Activated CD8-positive, alpha-beta memory T cell treated with anti-CD3 and anti-CD28 coated beads for 4 hours (primary cell): ENCODE measurements at places on chromosomes 5 and 9.

DNA sequence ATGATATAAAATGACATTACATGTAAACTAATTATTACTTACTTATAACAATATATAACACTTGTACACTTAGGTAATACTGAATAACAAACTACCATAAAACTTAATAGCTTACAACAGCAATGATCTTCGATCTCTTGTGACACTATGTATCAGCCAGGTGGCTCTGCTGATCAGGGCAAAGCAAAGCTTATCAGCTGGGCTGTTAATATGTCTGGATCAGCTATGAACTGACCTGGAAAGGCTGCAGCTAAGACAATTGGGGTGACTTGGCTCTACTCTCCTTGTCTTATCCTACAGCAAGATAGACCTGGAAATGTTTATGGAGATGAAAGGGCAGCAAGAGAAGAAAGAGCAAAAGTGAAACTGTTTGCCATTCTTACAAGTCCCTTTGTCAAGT is 511.3 kb downstream of the TLR4 start:
- no peak for DNase-seq

GRCh38 chr9:115013998-115014397 is 83.6 kb upstream of the TNFSF8 start:
- DNase-seq: peak; percentile 53

- DNase-seq: no peak
Observed at GRCh38 chr5:33102551-33102950, 338.2 kb upstream of the TARS1 start.

DNA sequence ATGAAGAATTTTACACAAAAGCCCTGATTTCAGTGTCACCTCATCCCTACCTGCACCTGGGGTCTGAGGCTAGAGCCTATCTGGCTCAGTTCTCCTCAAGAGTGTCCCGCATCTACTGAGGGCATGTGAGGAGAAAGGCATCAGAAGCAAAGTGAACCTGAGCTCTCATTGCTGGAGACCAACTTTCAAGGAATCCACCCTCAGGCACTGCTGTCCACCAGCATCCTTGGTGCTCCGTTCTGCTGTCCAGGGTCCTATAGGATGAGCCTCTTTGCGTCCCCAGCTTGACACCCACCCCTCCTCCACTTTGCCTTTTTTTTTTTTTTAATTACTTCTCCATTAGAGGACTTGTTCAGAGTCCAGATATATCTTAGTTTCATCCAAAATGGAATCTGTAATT is 49.5 kb downstream of the CAMSAP1 start:
- no peak for DNase-seq

DNA sequence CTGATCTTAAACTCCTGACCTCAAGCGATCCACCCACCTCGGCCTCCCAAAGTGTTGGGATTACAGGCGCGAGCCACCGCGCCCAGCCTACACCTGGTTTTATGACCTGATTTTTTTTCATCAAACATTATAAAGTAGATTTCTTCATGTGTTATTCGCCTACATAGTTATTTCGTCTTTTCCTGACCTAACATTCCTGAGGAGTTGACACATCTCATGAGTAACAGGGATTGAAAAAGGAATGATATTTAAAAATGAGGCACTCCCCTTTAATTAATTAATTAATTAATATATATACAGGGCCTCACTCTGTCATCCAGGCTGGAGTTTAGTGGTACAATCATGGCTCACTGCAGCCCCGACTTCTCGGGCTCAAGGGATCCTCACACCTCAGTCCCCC is 20.2 kb upstream of the MTMR12 start:
- DNase-seq: no peak

GRCh38 chr5:133819977-133820471 is 148.4 kb downstream of the C5orf15 start:
- no peak for DNase-seq

GRCh38 chr9:137984005-137984404 is 106.4 kb downstream of the CACNA1B start:
- no peak for DNase-seq

- DNase-seq: no peak
Observed at GRCh38 chr5:98428806-98429205, 344.7 kb upstream of the RGMB start.

DNA sequence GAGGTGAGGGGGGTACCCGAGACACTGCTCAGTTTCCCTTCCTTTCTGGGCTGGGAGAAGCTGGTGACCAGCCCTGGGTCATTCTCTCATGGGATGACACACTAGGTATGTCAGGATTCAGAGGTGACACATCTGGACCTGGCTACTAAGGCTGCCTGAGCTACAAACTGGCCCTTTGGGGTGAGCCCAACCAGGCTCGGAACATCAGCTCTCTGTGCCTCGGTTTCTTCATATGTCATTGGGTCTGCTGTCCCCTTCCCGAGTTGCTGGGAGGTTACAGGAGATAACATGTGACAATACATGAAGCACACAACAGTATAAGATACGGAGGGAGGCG is 11.8 kb downstream of the CARD19 start:
- no peak for DNase-seq

DNA sequence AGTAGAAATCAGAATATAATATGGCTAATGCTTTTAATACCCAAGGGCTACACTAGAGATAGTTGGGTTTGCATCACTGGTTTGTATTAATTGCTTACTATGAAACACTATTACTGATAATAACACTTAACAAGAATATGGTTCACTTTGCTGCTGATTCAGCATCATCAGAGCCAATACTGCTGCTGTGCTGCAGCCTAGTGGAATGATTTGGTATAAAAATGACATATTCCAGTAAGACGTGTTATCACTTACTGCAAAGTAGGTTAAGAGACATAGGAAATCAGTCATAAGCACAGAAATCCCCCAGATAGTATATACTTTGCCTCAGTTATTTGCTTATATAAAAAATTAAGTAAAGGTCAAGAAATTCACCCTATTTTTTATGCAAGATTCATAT is 2.8 kb downstream of the CDH10 start:
- DNase-seq: no peak

DNA sequence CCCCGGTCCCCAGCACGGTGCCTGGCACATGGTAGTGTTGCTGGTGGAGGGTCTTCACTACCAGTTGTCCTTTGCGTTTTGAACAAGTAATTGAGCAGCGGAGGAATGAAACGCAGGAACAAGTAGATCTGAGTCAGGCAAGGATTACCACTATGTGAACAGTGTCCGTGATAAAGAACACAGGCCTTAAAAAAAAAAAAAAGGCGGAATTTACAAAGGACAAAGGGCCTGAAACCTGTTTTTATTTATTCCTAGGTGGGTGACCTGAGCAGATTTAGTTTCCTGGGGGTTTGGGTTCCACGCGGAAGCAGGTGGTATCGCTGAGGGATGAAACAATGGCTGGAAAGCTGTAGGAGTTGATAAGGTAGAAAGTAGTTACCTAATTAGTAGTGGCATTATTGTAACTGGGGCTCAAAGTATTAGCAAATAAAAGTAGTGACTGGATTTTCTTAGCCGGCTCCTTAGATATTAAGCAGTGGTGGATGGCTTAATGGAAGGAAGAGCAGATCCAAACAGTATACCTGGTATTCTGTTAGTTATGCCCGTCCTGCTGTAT is 1.1 kb downstream of the RUSC2 start:
- DNase-seq: no peak

GRCh38 chr9:69555802-69556201 is 116.4 kb downstream of the APBA1 start:
- DNase-seq: no peak

GRCh38 chr9:117656002-117656401 is 48.2 kb upstream of the TLR4 start:
- no peak for DNase-seq
